ENCODE measurements at places on chromosomes 3 and 15. TPM values are rescaled to one million over a fixed set of nuclear protein-coding genes. Genes with fewer than 3 reads are reported as not detected.

Gene FAM174B
- polyA plus RNA-seq: 0.78 TPM

Gene AADACL2
- not detected for polyA plus RNA-seq

Gene GABRA5
- not detected for polyA plus RNA-seq

Gene GPD1L
- polyA plus RNA-seq: 22.4 TPM
